ENCODE measurements at places on chromosomes 16 and 17. TPM values are rescaled to one million over a fixed set of nuclear protein-coding genes. Genes with fewer than 3 reads are reported as not detected.

Gene ST6GALNAC1
- total RNA-seq = 1.8 TPM

DNA sequence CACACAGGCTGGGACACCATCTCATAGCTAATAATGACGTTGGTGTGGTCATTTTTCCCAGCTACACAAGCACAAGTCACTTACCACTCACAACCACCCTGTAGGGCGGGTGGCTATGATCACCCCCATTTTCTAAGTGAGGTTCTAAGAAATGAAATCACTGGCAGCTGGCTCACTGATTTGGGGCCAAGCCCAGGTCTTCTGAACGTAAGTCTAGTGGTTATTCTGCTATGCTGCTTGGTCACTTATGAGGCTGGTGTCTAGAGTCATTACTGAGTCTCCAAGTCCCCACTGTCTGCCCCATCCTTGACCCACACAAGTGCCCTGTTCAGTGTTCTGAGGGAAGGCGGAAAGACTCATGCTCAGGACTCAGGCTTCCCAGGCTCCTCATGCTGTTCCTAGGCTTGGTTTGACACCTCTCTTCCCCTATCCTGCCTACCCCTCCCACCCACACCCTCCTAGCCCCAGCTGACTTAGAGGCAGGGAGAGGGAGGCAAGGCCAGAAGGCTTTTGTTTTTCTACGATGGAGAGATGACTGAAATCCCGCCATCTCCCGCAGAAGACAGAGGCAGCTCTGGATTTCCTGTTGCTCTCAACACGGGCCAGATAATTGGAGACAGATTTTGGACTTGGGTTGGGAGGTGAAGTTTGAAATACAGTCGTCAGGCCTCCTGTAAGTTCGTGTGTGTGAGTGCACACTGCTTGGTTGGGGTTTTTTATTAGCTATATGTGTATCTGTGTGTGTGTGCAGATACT is 32.2 kb downstream of the FZD2 start:
- no peak for DNase-seq

- DNase-seq = no peak
Observed at GRCh38 chr17:37553401-37553966, 55.7 kb downstream of the SYNRG start.

Gene JPT1
- 20.3 TPM for total RNA-seq

DNA sequence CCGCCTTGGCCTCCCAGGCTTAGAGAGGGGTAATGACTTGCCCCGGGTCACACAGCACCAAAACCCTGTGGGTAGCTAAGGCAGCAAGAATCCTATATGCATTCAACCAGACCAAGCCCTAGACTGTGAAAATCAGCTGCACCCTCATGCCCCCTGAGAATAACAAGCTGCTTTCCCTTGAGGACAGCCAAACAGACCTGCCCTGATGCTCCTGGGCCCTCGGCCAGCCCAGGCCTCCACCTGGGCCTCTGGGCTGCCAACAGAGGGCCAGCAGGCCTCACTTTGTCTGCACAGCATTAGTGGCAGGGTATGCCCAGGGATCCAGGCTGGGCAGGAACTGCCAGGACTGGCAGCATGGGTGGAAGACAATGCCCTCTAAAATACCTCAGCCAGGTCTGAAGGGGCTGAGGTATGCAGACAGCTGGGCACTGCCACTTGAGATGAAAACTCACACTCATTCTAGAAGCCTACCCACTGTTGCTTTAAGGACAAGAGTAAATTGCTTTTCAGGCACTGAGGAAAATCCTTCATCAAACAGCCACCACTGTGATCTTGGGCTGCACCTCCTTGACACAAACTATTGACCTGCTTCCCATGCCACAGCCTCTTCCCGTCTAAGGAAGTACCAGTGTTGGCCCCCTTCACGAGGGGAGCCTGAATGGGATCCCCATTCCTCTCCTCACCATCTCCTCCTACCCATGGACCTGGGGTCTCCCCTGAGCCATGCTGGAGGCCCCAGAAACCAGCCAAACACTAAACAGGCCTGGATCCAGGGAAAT is 8.8 kb downstream of the ST3GAL2 start:
- DNase-seq = no peak

Gene EFNB3
- 0.53 TPM for total RNA-seq

GRCh38 chr17:50474523-50474922 is 4.1 kb upstream of the RSAD1 start:
- no peak for DNase-seq

DNA sequence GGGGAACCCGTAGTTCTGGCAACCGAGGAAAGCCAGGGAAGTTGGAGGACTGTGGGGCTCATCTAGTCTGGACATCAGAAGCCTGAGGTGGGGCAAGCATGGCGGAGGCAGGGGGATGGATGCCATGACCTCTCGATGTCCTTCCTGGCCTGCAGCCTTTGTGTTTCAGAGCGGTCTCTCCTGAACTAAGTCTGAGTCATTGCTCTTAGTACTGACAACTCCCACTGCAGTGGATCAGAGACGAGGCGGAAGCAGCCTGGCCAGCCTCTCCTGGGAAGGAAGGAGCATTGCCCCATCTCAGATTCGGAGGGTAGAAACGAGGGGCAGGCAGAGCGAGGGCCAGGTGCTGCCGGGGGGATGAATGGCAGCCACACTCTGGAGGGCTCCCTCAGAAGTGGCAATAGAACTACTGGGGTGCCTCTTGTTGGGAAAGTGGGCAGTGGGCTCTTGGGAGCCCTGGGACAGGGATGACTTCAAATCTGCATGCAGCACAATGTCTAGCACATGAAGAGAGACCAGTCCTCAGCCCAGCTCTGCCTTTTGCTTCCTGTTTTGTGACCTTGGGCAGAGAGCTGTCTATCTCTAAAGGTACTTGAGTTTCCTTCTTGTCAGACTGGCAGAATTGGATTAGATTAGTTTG is 3.6 kb upstream of the STAC2 start:
- no peak for DNase-seq

Gene TEKT5
- not detected for total RNA-seq

GRCh38 chr17:19244357-19244756 is 7.2 kb downstream of the EPN2 start:
- peak; percentile 34 for DNase-seq

GRCh38 chr16:61909074-61909473 is 127.2 kb downstream of the CDH8 start:
- DNase-seq = no peak

Gene SRP68
- 65.1 TPM for total RNA-seq

- DNase-seq = no peak
Observed at GRCh38 chr17:6374761-6375312, 60.1 kb downstream of the AIPL1 start.

DNA sequence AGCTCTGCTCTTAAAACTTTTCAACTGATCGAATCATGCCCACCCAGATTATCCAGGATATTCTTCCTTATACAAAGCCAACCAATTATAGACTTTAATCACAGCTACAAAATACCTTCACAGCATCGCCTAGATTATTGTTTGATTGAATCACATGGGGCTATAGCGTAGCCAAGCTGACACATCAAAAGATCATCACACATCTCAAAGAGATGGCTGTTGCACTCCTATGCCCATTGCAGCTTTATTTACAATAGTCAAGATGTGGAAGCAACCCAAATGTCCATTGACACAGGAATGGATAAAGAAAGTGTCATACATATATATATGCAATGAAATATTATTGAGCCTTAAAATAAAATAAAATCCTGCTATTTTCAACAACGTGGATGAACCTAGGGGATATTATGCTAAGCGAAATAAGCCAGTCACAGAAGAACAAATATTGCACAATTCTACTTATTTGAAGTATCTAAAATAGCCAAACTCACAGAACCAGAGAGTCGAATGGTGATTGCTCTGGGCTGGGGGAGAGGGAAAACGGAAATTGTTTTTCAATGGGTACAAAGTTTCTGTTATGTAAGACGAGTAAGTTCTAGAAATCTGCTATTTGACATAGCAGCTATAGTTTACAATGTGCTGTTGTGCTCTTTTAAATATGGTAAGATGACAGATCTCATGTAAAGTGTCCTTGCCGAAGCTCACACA is 60.9 kb upstream of the ERCC4 start:
- DNase-seq = no peak

DNA sequence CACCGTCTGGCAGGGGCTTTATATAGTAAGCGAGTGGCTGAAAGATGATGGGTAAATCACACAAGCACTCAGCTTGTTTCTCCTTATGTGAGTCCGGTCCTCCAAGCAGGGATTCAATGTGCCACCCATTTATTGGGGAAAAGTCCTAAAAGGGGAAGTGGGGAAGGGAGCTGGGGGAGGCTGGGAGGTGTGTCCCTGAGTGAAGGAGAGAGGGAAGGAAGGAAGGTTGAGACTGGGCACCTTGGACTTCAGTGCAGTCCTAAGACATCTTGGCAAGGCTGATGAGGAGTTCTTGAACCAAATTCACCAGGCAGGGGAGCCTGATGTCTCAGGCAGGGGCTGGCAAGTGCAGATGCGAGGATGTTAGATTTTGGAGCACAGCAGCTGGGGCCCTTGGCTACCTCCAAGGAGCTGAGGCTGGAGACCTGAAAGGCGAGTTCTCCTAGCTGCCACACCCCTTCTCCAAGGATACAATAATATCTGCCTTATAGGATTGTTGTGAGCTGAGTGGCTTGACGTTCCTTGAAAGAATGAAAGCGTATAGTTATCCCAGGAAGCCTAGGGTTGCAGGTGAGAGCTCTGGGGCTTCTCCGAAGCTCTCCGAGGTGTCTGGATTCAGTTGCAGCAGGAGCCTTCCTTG is 23.0 kb upstream of the CYLD start:
- no peak for DNase-seq

Gene RNF222
- total RNA-seq = not detected

Gene STXBP4
- total RNA-seq = 22.2 TPM

Gene MT1M
- total RNA-seq = 6.7 TPM

DNA sequence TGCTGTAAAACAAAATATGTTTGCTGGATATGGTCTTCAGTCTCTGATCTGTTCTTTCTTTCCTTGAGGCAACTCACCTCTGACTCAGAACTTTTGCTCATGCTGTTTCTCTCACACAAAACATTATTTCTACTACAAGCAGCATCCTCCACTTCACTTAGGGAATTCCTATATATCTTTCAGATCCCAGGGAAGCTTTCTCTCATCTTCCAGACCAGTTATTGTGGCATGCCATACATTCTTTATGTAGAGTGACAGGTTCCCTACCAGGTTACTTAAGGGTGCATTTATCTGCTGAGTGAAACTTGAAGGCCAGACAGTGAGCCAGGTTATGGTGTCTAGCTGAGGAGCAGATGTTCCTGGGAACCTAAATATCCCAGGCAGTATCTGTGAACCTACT is 1226.0 kb downstream of the CDH8 start:
- DNase-seq = no peak

Gene EVI2A
- 9.3 TPM for total RNA-seq

GRCh38 chr17:43676471-43676870 is 14.7 kb upstream of the MEOX1 start:
- no peak for DNase-seq

DNA sequence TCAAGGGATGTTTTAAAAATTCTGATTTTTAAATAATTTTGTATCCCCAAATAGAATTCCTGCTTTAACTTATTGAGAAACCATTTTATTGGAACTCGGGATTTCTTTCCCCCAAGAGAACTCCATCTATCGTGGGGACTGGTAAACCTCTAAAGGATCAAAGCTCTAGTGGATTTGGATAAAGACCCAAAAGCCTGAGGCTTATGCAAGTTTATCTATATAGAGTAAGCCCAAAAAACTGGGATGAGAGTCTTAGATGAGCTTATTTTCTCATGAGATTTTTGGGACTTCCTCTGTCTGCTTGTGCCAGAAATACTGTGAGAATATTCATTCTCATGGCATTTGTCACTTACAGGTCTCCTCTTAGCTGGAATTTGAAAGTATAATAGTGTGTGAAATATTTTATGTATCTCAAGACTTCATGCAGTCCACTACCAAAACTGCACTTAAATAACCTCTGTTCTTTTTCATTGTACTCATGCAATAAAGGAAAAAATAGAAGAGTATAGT is 333.1 kb downstream of the BCAS3 start:
- no peak for DNase-seq

Gene KRT40
- not detected for total RNA-seq

GRCh38 chr17:16986391-16986790 is 14.5 kb upstream of the TNFRSF13B start:
- no peak for DNase-seq

Gene TBC1D28
- total RNA-seq = not detected

GRCh38 chr17:70414300-70414699 is 245.0 kb downstream of the KCNJ2 start:
- no peak for DNase-seq

- DNase-seq = no peak
Observed at GRCh38 chr16:50367777-50368409, 895 bp downstream of the BRD7 start.

DNA sequence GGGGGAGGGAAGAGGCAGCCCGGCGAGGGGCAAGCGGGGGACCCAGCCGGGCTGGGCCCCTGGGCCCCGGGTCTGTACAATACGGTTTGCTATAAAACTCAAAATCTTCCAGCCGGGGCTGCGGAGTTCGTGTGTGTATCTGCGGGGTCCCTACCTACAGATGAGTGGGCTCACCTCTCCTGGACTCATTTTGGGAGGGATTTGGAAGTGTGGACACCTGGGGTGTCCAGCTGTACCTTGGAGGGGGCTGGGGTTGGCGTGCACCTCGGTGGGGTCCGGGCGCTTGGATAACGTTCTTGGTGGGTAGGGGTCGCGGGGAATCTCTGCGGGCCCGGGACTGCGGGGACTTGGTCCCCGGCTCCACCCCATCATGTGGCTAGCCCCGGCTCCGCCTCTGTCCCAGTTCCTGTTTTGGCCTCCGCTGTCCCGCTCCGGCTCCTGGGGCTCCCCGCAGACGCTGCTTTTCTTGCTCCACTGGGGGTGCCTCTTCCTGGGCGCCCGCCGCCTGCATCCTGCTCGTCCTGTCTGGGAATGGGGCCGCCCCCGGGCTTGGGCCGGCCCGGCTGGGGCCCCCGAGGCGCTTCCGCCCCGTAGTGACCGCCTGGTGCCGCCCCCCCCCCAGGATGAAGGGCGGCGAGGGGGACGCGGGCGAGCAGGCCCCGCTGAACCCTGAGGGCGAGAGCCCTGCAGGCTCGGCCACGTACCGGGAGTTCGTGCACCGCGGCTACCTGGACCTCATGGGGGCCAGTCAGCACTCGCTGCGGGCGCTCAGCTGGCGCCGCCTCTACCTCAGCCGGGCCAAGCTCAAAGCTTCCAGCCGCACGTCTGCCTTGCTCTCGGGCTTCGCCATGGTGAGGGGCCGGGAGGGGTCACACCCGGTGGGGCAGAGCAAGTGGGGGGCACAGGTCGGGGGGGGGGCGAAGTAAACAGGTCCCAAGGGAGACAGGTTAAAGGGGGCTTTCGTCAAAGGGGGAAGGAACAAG is at the start of gene ORAI3:
ORAI3 (plus strand) TSS at position 402 of the 983 bp plus-strand sequence; CDS start at position 624, 222 bp downstream.
- DNase-seq = peak; percentile 90

- no peak for DNase-seq
Observed at GRCh38 chr16:54397190-54397835, 110.7 kb upstream of the IRX3 start.

GRCh38 chr17:79803421-79803996 is 6.6 kb upstream of the CBX8 start:
- DNase-seq = no peak

- DNase-seq = no peak
Observed at GRCh38 chr17:37025238-37025637, 76.5 kb downstream of the AATF start.

Gene KCNAB3
- total RNA-seq = 1.2 TPM
